ENCODE measurements at places on chromosomes 11 and 22.

DNA sequence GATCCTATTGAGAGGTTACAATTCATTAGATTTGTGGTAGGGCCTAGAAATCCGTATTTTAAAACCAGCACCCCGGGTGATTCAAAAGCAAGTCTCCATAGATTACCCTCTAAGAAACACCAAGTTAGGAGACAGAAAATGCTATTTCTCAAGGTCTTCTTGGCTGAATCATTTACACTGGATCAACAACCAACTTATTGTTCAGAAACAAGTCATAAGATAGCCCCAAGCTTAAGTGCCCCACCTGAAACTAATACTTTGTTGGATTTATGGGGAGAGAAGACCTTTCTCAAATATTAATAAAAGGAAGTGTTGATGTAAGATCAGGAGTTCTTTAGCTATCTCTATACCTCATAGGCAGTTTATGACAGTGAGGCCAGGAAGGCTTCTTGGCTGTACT is 345.2 kb downstream of the LARGE1 start:
- no peak for DNase-seq

- no peak for DNase-seq
Measured at GRCh38 chr22:30198921-30199320, 47.6 kb downstream of the LIF start.

DNA sequence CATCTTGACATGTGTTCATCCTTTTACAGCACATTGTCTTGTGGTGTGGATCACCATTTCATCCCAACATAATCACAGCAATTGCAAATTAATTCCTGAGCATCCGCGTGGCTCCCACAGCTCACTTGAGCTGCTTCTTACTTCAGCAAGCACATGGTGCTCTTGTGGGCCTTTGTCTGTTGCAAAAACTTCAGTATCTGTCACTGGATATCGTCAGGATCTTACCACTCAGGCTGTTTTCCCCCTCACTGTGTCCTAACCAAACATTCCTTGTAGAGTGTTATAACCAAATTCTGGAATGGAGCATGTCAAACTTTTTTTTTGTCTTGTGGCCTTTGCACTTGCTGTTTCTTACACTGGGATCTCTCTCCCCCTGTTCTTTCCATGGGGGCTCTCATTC is 683.1 kb upstream of the ARHGAP42 start:
- no peak for DNase-seq

DNA sequence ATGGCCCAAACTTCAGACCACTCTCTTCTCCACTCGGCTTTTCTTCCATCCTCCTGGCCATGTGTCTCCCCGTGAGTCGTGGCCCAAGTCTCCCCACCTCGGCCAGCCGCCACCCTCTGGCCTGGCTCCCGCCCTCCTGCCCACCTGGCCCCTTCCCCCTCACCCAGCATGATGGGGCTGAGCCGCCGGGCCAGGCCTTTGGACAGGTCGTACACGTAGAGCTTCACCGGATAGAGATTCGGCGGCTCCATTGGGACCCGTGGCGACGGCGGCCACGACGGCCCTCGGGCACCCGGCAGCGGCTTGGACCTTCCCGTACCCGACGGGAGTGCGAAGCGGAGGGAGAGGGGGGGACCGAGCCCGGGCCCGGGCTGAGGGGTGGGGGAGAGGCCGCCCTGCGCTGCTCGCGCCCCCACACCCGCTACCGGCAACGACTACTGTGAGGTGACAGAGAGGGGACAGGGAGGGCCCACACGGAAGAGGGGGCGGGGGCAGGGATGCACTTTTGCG is at the start of gene DESI1:
Gene DESI1, minus strand, starts transcription at position 455 of the 510 bp plus-strand sequence. Its CDS starts 204 bp downstream, at position 251.
- DNase-seq, result no peak

- DNase-seq, result no peak
Measured at GRCh38 chr22:40610329-40610850, 26.1 kb downstream of the MRTFA start.

GRCh38 chr11:32143378-32143777 is 52.5 kb downstream of the RCN1 start:
- no peak for DNase-seq

DNA sequence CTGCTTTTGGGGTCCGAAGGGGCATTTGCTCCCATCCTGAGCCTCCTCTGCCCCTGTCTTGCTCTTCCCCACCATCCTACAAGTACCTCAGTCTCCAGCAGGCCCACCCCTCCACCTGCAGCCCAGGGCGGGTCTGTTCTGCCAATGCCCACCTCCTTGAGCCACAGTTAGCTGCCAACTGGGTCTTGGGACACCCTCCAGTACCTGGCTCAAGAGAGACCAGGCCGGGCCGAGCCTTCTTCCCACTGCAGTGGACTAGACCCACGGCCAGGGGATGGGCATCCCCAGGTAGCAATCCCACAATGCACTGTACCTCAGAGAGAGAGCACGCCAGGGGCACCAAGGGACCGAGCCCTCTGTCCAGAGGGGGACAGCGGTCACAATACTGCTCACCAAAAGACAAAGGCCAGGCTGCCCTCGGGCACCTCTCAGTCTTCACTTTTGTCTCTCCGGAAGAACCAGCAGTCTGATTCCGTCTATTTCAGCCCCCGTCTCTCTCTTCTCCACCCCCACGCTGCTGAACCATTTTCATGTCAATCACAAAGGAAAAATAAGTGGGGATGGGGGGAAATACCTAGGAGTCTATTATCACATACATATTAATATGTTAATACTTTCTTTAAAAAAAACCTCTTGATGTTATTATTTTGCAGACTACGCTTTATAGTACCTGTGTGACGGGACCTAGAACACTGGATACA is 51.7 kb downstream of the SYT13 start:
- DNase-seq, result no peak

DNA sequence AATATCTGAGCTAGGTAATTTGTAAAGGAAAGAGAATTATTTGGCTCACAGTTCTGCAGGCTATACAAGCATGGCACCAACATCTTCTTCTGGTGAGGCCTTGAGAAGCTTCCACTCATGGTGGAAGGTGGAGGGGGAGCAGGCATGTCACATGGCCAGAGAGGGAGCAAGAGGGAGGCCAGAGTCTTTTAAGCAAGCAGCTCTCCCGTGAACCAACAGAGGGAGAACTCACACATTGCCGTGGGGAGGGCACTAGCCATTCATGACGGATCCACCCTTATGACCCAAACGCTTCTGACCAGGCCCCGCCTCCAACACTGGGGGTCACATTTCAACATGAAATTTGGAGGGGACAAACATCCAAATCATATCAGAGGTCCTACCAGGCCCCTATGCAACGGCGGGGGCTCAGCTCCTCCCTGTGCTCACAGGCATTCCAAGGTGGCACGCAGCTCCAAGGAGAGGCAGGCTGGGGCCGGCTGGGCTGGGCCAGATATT is 4.6 kb downstream of the C11orf96 start:
- DNase-seq, result no peak

GRCh38 chr22:29658176-29658575 is 54.7 kb downstream of the NF2 start:
- DNase-seq, result no peak

- DNase-seq, result no peak
Measured at GRCh38 chr11:69211920-69212797, 56.4 kb downstream of the SMIM38 start.

DNA sequence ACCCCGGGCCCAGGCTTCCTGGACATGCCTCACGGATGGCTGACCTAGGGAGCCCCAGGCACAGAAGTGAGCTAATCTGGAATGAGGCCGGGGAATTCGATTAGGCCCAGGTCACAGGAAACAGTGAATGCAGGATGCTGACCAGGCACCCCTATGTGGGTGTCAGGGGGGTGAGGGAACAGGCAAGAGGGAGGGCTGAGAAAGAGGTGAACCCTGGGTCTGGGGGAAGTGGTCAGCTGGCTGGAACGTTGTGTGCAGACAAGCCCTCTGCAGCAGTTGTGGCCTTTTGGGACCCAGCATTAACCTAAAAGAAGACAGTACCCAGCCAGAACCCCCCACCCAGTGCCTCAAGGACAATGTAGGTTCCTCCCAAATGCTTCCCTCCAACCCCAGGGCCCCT is 8.1 kb downstream of the SERHL2 start:
- no peak for DNase-seq

GRCh38 chr11:45935349-45936064 is 13.1 kb downstream of the LARGE2 start:
- no peak for DNase-seq

- no peak for DNase-seq
Measured at GRCh38 chr11:130774703-130775102, 141.6 kb downstream of the SNX19 start.

GRCh38 chr11:97856666-97857065 is 1164.1 kb upstream of the CNTN5 start:
- no peak for DNase-seq

Measured in activated T-cell treated with anti-CD3 and anti-CD28 coated beads for 48 hours (primary cell).